ENCODE measurements at places on chromosomes 6 and 20.

DNA sequence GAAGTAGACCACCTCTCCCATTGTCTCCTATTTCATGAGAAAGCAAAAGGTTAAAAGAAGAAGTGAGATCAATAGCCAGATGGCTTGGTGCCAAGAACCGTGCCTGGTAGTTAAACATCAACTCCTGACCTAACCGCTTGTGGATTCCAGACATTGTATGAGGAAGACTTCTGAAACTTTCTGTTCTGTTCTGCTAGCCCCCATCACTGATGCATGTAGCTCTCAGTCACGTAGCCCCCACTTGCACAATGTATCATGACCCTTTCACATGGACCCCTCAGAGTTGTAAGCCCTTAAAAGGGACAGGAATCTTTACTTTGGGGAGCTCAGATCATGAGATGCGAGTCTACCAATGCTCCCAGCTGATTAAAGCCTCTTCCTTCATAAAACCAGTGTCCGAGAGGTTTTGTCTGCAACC is 301.2 kb downstream of the RNGTT start:
- DNase-seq = no peak

DNA sequence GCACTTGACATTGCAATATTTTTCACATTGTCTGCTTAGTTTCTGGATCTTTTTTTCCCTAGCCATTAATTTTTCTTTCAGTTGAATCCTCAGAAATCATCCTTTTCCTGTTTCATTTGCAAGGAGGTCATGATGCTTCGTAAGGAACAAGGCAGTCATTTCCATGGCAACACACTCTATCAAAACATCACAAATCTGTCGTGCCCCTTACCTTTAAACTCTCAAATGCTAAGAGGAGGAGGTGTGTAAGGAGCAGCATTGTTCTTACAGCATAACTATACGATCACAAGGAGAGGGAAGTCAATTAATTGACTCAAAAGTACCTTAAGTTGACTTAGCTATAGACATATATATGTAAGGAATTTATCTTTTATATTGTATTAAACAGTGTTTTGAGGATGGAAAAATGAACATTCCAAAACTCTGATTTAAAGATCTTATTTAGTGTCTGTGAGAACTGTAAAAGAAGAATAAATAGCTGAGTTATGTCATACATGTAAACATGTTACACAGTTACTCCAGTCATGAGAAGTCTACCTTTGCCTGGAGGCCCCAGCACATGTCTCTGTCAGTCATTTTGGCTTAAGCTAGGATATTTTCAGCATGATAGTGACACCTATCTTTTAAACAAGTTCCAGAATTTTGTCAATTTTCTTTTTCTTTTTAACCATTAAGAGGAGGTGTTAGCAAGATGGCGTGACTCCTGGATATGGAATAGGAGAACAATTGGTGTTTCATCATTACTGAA is 41.6 kb downstream of the CDKAL1 start:
- DNase-seq = no peak

- no peak for DNase-seq
Observed at GRCh38 chr20:34578521-34578920, 20.0 kb downstream of the MAP1LC3A start.

GRCh38 chr6:20789162-20789561 is 254.9 kb downstream of the CDKAL1 start:
- no peak for DNase-seq

DNA sequence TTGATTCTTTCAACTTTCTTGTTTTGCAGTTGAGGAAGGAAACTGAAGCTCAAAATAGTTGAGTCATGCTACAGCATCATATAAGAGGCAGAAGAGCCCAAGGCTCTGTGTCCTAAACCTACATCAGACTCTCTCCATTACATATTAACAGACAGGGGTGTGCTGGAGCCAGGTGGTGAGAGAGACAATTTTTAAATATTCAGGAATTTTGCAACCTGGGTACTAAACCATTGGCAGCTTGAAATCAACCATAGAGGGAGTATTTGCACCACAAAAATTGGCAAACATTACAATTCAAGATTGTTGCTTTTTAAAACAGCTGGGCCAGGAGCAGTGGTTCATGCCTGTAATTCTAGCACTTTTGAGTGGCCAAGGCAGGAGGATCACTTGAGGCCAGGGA is 65.8 kb upstream of the SOX4 start:
- DNase-seq = no peak

GRCh38 chr6:155786528-155786927 is 330.9 kb upstream of the NOX3 start:
- no peak for DNase-seq

GRCh38 chr6:136039185-136039584 is 187.7 kb downstream of the PDE7B start:
- DNase-seq = no peak

- DNase-seq = no peak
Observed at GRCh38 chr20:62088258-62089127, 22.8 kb upstream of the TAF4 start.

GRCh38 chr6:6680526-6680925 is 92.0 kb downstream of the LY86 start:
- DNase-seq = no peak

GRCh38 chr6:26271668-26272024 is 93.4 kb upstream of the BTN3A2 start:
- no peak for DNase-seq
